ENCODE measurements at places on chromosomes 5 and 9. TPM values are rescaled to one million over a fixed set of nuclear protein-coding genes. Genes with fewer than 3 reads are reported as not detected.

DNA sequence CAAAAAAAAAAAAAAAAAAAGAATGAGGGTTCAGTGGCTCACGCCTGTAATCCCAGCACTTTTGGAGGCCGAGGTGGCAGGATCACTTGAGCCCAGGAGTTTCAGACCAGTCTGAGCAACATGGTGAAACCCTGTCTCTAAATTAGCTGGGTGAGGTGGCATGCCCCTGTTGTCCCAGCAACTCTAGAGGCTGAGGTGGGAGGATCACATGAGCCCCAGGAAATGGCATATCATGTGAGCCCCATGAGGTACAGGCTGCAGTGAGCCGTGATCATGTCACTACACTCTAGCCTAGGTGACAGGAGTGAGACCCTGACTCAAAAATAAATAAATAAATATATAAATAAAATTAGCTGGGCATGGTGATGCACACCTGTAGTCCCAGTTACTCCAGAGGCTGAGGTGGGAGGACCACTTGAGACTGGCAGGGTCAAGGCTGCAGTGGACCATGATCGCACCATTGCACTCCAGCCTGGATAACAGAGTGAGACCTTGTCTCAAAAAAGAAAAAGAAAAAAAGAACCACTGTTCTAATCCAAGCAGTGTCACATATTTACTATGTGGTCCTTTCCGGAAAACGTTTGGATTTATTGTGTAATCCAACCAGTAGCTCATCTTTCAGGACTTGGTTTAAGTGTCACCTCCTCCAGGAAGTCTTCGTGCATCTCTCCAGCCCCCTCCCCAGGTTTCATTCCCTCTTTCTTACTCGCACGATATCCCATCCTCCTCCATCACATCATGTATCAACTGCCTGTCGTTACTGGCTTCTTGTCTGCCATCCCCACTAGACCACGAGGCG is 12.3 kb upstream of the SPOUT1 start:
- no peak overlapping the region for H3K4me3 ChIP-seq
- no peak for DNase-seq
- no peaks in the 10 kb centered on the region for H3K4me1 ChIP-seq
- H3K27ac ChIP-seq, result no peak overlapping the region

GRCh38 chr5:3325972-3326840 is 269.4 kb upstream of the IRX1 start:
- H3K27me3 ChIP-seq, result no peaks in the 10 kb centered on the region
- no peaks in the 10 kb centered on the region for H3K36me3 ChIP-seq
- DNase-seq, result no peak
- H3K4me3 ChIP-seq, result no peak overlapping the region
- H3K4me1 ChIP-seq, result no peaks in the 10 kb centered on the region
- H3K27ac ChIP-seq, result no peak overlapping the region

DNA sequence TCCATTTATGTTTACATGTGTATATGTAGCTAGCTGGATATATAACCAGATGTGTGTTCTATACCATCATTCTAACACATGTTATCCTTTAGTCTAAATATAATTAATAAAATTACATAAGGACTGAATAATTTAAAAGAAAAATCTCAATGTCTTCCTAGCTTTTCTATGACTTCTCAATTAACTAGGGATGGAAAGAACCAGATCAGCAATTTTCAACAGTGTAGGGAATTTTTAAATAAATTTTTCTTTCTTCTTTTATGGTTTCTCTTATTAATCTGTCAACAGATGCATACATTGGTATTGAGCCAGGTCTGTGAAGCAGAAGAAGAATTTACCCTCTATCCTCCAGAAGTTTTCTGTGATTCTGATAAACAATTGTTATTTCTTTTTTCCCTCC is 2180.4 kb upstream of the C9orf72 start:
- H3K4me3 ChIP-seq, result no peak overlapping the region
- H3K27ac ChIP-seq, result no peak overlapping the region
- no peaks in the 10 kb centered on the region for H3K4me1 ChIP-seq

- no peaks in the 10 kb centered on the region for H3K4me1 ChIP-seq
- DNase-seq, result no peak
- H3K27me3 ChIP-seq, result no peaks in the 10 kb centered on the region
- no peaks in the 10 kb centered on the region for H3K36me3 ChIP-seq
- H3K4me3 ChIP-seq, result no peak overlapping the region
- no peak overlapping the region for H3K27ac ChIP-seq
Measured at GRCh38 chr9:96251451-96251850, 50.5 kb downstream of the HSD17B3 start.

- no peak for DNase-seq
- no peak overlapping the region for H3K27ac ChIP-seq
- peaks cover 5% of the 10 kb centered on the region for H3K4me1 ChIP-seq
- H3K27me3 ChIP-seq, result peaks cover 33% of the 10 kb centered on the region
Measured at GRCh38 chr5:150674341-150674821, 13.3 kb downstream of the MYOZ3 start.

- H3K4me3 ChIP-seq, result no peak overlapping the region
- DNase-seq, result no peak
- no peaks in the 10 kb centered on the region for H3K36me3 ChIP-seq
- peaks cover 15% of the 10 kb centered on the region for H3K4me1 ChIP-seq
Measured at GRCh38 chr9:133980864-133981588, 11.1 kb downstream of the VAV2 start.

GRCh38 chr9:122151267-122151828 is 8.2 kb downstream of the NDUFA8 start:
- H3K36me3 ChIP-seq, result no peaks in the 10 kb centered on the region
- no peak overlapping the region for H3K27ac ChIP-seq
- H3K4me3 ChIP-seq, result no peak overlapping the region
- H3K4me1 ChIP-seq, result no peaks in the 10 kb centered on the region
- DNase-seq, result no peak

DNA sequence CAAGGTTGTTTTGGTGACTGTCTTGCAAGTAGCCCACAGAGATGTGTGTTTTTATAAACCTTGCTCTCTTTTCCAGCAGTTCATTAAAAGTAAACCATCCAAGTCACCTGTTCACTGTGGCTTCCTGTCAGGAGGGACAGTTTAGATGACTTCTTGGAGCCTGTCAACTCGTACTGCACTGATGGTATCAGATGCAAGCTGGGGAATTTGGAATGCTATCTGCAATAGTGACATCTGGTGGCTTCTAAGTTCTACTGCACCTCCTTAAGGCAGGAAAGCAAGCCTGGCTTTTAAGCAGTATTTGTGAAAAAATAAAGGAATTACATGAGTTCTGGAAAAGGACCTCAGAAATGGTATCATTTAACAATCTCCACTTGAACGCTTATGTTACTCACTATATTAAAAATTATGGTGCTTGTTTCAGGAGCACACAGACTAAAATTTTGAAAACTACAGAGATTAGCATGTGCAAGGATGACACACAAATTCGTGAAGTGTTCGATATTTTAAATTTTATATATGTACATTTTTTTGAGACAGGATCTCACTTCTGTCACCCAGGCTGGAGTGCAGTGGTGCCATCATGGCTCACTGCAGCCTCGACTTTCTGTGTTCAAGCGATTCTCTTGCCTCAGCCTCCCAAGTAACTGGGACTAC is 164.0 kb downstream of the TTC39B start:
- no peaks in the 10 kb centered on the region for H3K27me3 ChIP-seq
- H3K27ac ChIP-seq, result no peak overlapping the region
- peaks cover 28% of the 10 kb centered on the region for H3K4me1 ChIP-seq
- no peak overlapping the region for H3K4me3 ChIP-seq
- peak; percentile 69 for DNase-seq
- no peaks in the 10 kb centered on the region for H3K36me3 ChIP-seq

DNA sequence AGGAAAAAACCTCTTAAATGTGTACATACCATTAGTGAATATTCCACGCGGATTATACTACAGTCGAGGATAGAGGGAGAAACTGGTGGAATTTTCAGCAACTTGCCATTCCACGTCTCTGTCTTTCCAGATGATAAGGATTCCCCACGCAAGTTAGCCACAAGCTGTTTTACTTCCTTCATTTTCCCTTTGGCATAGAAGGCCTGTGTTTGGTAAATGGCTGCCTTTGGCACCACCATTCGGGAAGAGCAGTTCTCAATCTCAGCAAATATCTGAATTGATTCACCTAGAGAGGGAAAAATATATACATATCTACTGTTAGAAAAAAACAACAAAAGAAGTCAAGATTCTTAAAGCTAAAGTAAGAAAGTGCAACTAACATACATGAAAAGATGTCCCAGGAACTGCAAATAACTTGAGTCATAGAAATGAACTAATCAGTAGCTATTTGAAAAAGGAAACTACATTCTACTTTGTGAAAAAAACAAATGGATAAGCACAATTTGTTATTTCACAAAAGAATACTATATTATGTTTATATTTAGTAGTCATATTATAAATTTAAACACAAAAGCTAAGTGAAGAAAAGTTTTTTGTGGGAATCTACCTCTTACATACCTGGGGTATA is 8.1 kb downstream of the ARRDC3 start:
- peaks cover 15% of the 10 kb centered on the region for H3K4me1 ChIP-seq
- DNase-seq, result no peak
- peaks cover 77% of the 10 kb centered on the region for H3K36me3 ChIP-seq
- H3K27me3 ChIP-seq, result no peaks in the 10 kb centered on the region

DNA sequence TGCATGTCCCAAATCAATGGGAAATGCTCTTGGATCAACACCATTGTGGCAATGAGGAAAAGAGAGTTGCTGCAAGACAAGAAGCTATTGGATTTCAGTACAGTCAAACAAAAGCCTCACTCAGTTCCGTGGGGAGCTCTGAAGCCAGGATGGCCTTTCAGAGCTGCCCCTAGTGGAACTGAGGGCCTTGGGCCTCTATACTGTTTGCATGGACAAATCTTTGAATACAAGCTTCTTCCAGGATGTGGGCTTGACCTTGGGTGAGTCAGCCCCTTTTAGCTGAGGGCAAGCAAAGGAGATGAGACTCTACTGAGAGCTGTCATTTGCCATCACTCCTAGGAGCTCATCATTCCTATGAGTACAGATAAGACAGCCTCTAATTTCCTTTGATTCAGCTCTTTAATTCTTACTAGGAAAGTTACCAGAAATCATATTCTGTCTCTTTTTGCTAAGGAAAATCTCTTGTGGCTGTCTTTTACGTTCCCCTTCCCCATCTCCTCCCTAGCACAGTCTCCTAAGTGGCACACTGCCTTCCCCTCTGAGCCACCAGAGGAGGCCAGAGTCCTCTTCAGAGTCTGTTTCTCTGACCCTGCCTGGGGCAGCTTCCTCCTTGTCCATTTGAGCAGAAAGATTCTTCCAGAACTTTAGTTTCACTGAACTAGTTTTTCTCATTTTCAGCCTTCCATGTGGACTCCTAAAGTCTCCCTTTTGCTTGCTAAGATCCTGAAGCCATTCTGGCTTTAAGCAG is 168.8 kb upstream of the POC5 start:
- peak; percentile 45 for DNase-seq
- H3K4me3 ChIP-seq, result no peak overlapping the region
- H3K27me3 ChIP-seq, result no peaks in the 10 kb centered on the region
- no peaks in the 10 kb centered on the region for H3K4me1 ChIP-seq
- H3K36me3 ChIP-seq, result no peaks in the 10 kb centered on the region
- H3K27ac ChIP-seq, result no peak overlapping the region

- DNase-seq, result no peak
- H3K4me1 ChIP-seq, result no peaks in the 10 kb centered on the region
- H3K27me3 ChIP-seq, result no peaks in the 10 kb centered on the region
- no peak overlapping the region for H3K4me3 ChIP-seq
- no peaks in the 10 kb centered on the region for H3K36me3 ChIP-seq
- no peak overlapping the region for H3K27ac ChIP-seq
Measured at GRCh38 chr5:50888751-50889150, 222.3 kb downstream of the PARP8 start.

DNA sequence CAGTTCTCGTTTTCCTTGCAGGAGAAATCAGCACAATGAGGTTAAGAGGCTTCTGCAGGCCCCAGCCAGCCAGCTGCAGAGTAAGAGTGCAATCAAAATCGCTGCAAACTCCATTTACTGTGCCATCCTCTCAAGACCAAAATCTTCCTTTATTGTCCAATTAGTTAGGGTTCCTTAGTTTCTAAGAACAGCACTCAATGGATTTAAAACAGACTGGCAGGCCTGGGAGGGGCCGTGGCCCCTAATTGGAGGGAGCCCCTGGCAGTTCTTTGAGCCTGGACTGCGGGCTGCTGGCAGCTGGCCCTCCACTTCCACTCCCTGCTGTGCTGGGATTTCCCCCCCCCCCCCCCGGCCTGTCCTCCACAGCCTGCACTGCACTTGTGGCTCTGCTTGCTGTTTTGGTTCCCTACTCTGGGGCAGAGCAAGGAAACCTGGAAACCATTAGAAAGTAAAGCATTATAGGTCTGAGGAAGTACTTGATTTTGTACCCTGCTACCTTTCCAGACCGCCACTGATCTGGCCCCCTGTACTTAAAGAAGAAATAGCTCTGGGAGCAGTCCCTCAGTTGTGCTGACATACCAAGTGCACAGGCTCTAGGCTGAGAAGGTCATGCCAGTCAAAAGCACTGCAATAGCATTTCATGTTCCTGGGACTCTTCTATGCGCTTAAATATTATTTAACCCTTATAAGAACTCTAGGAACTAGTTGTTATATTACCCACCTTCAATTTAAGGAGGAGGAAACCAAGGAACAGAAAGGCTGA is 129.0 kb downstream of the APBA1 start:
- H3K4me3 ChIP-seq, result peak overlapping the region; percentile 16
- peak; percentile 93 for DNase-seq
- H3K27ac ChIP-seq, result peak overlapping the region; percentile 40
- H3K36me3 ChIP-seq, result no peaks in the 10 kb centered on the region

GRCh38 chr5:171661143-171661542 is 124.5 kb upstream of the SMIM23 start:
- no peak overlapping the region for H3K27ac ChIP-seq
- H3K36me3 ChIP-seq, result no peaks in the 10 kb centered on the region
- no peak for DNase-seq
- peaks cover 13% of the 10 kb centered on the region for H3K4me1 ChIP-seq
- no peak overlapping the region for H3K4me3 ChIP-seq

GRCh38 chr5:173707392-173707791 is 90.9 kb upstream of the BOD1 start:
- peaks cover 2% of the 10 kb centered on the region for H3K4me1 ChIP-seq
- no peaks in the 10 kb centered on the region for H3K36me3 ChIP-seq
- DNase-seq, result no peak

- H3K27ac ChIP-seq, result no peak overlapping the region
- no peaks in the 10 kb centered on the region for H3K27me3 ChIP-seq
- H3K4me3 ChIP-seq, result no peak overlapping the region
- no peaks in the 10 kb centered on the region for H3K4me1 ChIP-seq
- H3K36me3 ChIP-seq, result no peaks in the 10 kb centered on the region
Measured at GRCh38 chr5:1959231-1959630, 76.5 kb upstream of the IRX4 start.

GRCh38 chr5:132388244-132389050 is 18.9 kb downstream of the SLC22A5 start:
- no peaks in the 10 kb centered on the region for H3K4me1 ChIP-seq
- H3K4me3 ChIP-seq, result no peak overlapping the region

GRCh38 chr5:36875051-36875789 is 1.3 kb upstream of the NIPBL start:
- no peaks in the 10 kb centered on the region for H3K27me3 ChIP-seq
- peak overlapping the region; percentile 90 for H3K27ac ChIP-seq
- peak; percentile 72 for DNase-seq
- peaks cover 31% of the 10 kb centered on the region for H3K4me1 ChIP-seq
- H3K4me3 ChIP-seq, result peak overlapping the region; percentile 95

Gene TMC1
- total RNA-seq, result not detected

Gene IL9
- not detected for total RNA-seq

Gene ARHGEF39
- 31.9 TPM for total RNA-seq

Gene PRLR
- 0.51 TPM for total RNA-seq

Gene C5orf58
- total RNA-seq, result not detected

Gene CDX1
- not detected for total RNA-seq

Gene FIBCD1
- total RNA-seq, result 1.8 TPM

Gene WNT8A
- 0.25 TPM for total RNA-seq

Gene LYSMD3
- 8.2 TPM for total RNA-seq
